ENCODE measurements at places on chromosomes 7 and 10. TPM values are rescaled to one million over a fixed set of nuclear protein-coding genes. Genes with fewer than 3 reads are reported as not detected.

Gene TET1
- total RNA-seq = 1.3 TPM

Gene PDK4
- not detected for total RNA-seq

Gene EIF3B
- total RNA-seq = 138 TPM

Gene CHST15
- total RNA-seq = 4.7 TPM

Gene SVOPL
- total RNA-seq = 2.4 TPM

Gene TRIM50
- total RNA-seq = not detected

Gene AGBL3
- 0.11 TPM for total RNA-seq

Gene CFAP69
- 2.3 TPM for total RNA-seq

Gene EBLN1
- not detected for total RNA-seq

Gene HGF
- total RNA-seq = 0.39 TPM

Gene C10orf53
- total RNA-seq = not detected

Gene TMEM178B
- under 0.01 TPM for total RNA-seq

Gene TEX36
- total RNA-seq = under 0.01 TPM

Gene TMEM196
- not detected for total RNA-seq

Gene PRPF18
- 23.7 TPM for total RNA-seq

Gene NUTM2E
- total RNA-seq = 0.11 TPM

Gene ADCY1
- total RNA-seq = under 0.01 TPM

Gene UPF2
- total RNA-seq = 14.1 TPM

Gene NME8
- total RNA-seq = not detected

Gene AQP1
- total RNA-seq = 0.39 TPM

Gene DPP6
- under 0.01 TPM for total RNA-seq

Gene PPP1R9A
- 1.6 TPM for total RNA-seq

Gene CFTR
- total RNA-seq = under 0.01 TPM

Gene ANKRD30A
- not detected for total RNA-seq

Gene GHRHR
- not detected for total RNA-seq

Gene COL13A1
- total RNA-seq = not detected

Gene NXPH1
- total RNA-seq = not detected

Gene CCDC172
- total RNA-seq = not detected

Gene SYCE1
- total RNA-seq = not detected

Gene ZNF727
- 1.6 TPM for total RNA-seq

Gene GRM8
- total RNA-seq = 0.43 TPM

Gene KCNMA1
- 91.9 TPM for total RNA-seq

Gene TMEM176B
- total RNA-seq = not detected

Gene OPN1SW
- total RNA-seq = not detected

Gene SUN3
- not detected for total RNA-seq

Gene SPDYE5
- not detected for total RNA-seq

Gene FAM25A
- not detected for total RNA-seq

Gene OR2A7
- total RNA-seq = 7.1 TPM

Gene TAS2R41
- total RNA-seq = not detected

Gene CC2D2B
- 0.43 TPM for total RNA-seq

Gene OR13A1
- total RNA-seq = not detected

Gene ARHGEF35
- total RNA-seq = 6.3 TPM

Data from placental epithelial cell (primary cell).